ENCODE measurements at places on chromosomes 6 and 20.

DNA sequence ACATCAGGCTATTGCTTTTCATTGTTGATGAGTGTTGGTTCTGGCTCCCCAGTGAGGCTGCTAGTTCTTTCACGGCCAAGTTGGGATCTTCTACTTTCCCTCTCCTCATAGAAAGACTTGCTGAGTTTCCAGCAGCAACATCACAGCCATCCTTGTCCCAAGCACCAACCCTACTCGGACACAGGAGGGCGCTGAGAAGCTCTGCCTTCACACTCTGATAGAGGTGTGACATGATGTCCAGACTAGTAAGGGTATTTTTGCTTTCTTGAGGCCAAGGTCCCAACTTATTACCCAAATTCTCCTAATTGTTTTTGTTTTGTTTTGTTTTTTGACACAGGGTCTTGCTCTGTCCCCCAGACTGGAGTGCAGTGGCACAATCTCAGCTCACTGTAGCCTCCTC lies 3.0 kb upstream of the GCM1 start:
- no peak for DNase-seq

- no peak for DNase-seq
These were observed 124.3 kb downstream of the CDKAL1 start for GRCh38 chr6:20658516-20658915.

GRCh38 chr20:61002090-61002489 lies 250.0 kb upstream of the CDH4 start:
- DNase-seq: no peak

- no peak for DNase-seq
These were observed 13.6 kb downstream of the FGD2 start for GRCh38 chr6:37019065-37019450.

- peak; percentile 77 for DNase-seq
These were observed 1.1 kb downstream of the EIF2S2 start for GRCh38 chr20:34110745-34111641.

DNA sequence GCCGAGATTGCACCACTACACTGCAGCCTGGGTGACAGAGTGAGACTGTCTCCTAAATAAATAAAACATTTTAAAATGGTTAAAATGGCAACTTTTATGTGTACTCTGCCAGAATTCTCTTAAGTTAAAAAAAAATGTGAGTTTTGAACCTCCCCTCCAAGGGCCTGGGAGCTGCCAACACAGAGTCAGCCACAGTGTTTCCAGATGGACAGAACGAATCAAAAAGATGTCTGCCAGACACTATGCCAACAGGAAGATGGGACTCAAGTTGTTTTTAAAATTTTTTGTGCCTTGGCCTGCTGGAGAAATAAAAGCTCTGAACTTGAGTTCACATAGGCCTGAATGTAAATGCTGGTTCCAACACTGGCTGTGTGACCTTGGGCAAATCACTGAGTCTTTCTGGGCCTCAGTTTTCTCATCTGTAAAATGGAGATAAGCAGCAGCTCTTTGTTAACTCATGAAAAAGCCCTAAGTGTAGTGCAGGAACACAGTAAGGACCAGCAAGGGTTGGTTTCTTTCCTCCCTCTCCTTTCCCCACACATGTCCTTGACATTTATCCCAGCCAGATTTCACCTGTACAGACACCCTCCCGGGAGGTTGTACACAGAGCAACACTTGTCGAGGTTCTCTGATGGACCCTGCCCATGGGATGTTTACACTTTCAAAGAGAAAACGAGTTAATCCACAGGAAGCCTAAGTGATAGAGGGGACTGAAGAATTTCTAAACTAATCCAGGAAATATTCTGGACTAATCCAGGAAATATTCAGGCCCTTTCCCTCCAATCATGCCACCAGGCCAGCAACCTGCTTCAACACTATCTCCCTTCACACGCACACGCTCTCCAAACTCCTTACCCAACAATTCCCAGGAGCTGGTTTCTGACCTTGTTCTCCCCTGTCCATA lies 35.0 kb downstream of the MRPL14 start:
- DNase-seq: no peak

GRCh38 chr20:50646483-50646996 lies 44.8 kb downstream of the RIPOR3 start:
- no peak for DNase-seq

- no peak for DNase-seq
These were observed 28.9 kb downstream of the SLC17A5 start for GRCh38 chr6:73624896-73625295.

GRCh38 chr20:48695255-48695654 lies 132.5 kb downstream of the PREX1 start:
- no peak for DNase-seq

GRCh38 chr6:41201764-41202173 lies 820 bp upstream of the TREML2 start:
- no peak for DNase-seq

DNA sequence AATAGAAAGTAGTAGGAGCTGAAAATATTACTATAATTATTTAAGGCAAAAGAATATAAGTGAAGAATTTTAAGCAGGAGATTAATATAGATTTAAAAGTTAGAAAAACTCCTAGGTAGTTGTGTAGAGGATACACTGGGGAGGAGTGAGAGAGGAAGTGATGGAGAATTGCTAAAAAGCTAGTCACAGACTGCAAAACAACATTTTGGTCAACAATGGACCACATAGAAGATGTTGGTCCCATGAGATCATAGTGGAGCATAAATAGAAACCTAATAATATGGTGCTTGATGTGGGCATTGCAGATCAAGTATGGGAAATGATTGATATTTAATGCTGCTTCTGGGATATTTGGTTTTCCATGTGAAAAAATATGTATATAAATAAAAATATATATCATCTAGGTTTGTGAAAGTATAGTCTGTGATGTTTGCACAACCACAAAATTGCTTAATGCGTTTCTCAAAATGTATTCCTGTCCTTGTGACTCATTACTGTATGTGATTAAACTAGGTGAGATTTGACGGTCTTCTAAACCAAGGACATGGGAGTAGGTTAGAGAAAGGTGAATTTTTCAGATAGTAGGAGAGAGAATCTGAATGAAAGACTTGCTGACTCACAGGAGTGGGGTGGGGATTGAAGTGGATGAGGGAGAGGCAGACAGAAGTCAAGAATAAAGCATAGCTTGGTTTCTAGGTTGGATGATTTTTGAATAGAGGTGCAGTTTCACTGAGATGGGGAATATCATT lies 174.0 kb downstream of the BCKDHB start:
- DNase-seq: no peak

- no peak for DNase-seq
These were observed 405.0 kb downstream of the ESR1 start for GRCh38 chr6:152212437-152212836.

GRCh38 chr6:21777846-21778245 lies 184.3 kb downstream of the SOX4 start:
- DNase-seq: no peak
